ENCODE measurements at places on chromosomes 4 and X.

- DNase-seq: no peak
Observed at GRCh38 chr4:86967798-86968197, 33.0 kb downstream of the AFF1 start.

GRCh38 chr4:139933104-139933503, 220.9 kb downstream of the MAML3 start:
- no peak for DNase-seq

DNA sequence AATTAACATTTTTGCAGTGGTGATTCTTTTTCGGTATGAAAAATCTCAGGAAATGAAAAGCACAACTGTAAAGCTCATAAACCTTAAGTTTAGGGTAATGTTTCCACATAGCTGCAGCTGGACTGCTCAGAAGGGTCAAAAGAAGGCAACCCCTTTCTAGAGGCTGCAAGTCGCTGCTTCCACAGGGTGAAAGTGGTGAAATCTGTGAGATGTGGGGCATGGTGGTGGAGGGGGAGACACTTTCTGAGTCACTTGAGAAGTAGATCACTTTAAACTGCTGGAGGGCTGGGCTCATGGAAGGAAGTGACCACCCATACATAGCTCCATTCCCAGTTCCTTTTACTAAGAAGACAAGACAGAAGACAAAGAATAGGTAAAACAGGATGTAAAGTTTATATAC, 8.7 kb downstream of the SFRP2 start:
- DNase-seq: no peak

- DNase-seq: no peak
Observed at GRCh38 chrX:10797466-10797865, 177.1 kb upstream of the MID1 start.

- no peak for DNase-seq
Observed at GRCh38 chrX:357693-358471, 28.8 kb downstream of the PPP2R3B start.

- no peak for DNase-seq
Observed at GRCh38 chr4:8422327-8422726, 18.2 kb downstream of the ACOX3 start.

- no peak for DNase-seq
Observed at GRCh38 chr4:22515888-22516541, at the start of gene ADGRA3. ADGRA3 (minus strand) TSS chr4:22516066; CDS start chr4:22515784, 282 bp downstream.

- DNase-seq: no peak
Observed at GRCh38 chr4:15910155-15910940, 28.2 kb downstream of the FGFBP1 start.

- no peak for DNase-seq
Observed at GRCh38 chrX:149898554-149898953, 17.6 kb downstream of the MAGEA8 start.

DNA sequence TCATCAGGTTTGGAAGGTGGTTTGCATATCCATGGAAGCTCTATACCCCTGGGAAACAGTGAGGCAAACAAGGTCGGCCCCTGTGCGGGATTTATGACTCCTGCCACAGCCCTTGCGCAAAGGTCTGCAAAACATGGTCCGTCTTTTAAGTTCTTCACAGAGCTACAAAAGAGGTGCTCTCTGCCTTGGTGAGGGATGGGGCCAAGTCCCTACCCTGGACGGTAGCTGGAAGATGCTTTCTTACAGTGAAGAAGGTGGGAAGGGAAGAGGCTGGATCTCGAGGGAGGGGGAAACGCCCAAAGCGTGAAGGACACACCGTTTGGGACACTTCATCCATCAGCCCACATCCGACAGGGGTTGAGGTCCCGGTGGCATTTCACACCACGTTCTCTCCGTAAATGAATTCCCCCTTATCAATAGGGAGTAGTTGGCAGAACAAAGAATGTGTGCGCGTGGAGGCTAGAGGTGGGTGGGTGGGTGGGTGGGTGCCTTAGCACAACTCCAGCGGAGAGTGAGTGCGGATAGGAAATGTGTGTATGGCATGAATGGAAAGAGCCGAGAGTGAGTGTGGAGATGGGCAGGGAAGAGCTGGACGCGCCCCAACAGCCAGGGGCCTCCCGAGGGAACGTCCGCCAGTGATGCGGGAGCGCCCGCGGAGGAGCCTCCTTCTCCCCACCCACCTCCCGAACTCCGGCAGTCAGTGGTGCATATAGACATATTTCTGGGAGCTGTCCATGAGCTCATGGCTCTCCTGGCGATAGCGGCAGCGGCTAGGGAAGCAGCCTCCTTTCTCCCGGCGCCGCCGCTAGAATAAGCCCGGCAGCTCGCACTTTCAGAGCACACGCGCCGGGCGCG, 68.3 kb downstream of the LARP7 start:
- DNase-seq: no peak

DNA sequence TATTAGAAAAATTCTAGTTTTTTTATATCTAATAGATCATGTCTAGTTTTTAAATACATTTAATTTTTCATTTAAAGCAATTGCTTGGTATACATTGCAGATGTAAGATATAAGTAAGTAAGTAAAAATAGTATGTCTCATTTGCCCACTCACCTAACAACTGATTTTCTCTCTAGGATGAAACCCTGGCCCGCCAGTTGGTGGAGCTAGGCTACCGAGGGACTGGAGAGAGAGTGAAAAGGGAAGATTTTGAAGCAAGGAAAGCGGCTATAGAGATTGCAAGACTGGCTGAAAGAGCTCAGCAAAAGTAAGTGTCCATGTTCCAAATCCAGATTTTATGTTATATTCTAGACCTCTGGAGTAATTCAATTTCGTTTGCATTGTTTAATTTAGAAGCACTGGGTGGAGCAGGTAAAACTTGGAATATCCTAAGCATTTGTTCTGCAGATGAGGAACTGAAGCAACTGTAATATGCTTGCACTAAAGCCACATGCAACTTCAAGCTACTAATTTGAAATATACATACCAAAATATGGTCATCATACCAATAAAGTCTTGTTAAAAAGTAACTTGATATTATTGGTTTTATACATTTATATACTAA, 27.1 kb downstream of the CFAP299 start:
- DNase-seq: peak; percentile 16

GRCh38 chr4:26020083-26020668, 106.2 kb downstream of the SMIM20 start:
- no peak for DNase-seq

- DNase-seq: no peak
Observed at GRCh38 chr4:174580597-174580996, 58.3 kb upstream of the HPGD start.

DNA sequence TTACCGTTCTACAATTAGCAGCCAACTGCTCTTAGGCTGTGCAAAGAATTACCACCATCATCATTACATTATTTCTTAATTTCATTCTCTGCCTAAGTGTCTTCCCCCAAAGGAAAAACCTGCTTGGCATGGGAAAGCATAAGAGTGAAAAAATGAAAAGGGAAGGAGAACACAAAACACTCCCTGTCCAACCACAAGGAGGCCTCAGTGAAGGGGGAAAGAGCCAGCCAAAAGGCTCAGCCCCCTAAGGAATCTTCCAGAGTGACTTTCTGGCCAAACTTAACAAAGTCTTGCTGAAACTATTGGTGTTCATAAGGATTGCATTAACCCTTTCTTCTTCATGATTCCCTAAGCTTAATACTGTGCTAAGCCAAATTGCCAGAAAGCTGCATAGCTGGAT, 287.4 kb downstream of the SMARCA1 start:
- no peak for DNase-seq

DNA sequence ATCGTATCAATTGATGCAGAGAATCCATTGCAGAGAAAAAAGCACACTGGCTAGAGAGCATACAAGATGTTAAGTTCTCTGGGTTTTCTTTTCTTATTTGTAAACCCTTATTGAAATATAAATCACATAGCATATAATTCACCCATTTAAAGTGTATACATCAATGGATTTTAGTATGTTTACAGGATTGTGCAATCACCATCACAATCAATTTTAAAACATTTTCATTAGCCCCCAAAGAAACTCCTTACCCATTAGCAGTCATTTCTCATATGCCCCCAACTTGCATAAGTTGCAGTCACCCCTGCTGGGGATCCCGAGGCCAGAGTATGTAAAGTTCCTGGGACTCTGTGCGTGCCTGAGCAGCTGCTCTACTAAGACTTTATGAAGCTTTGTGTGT, 34.9 kb upstream of the TRO start:
- DNase-seq: no peak

GRCh38 chr4:11436084-11436483, 7.4 kb upstream of the HS3ST1 start:
- no peak for DNase-seq

GRCh38 chr4:77917601-77918000, 55.0 kb downstream of the MRPL1 start:
- DNase-seq: no peak

DNA sequence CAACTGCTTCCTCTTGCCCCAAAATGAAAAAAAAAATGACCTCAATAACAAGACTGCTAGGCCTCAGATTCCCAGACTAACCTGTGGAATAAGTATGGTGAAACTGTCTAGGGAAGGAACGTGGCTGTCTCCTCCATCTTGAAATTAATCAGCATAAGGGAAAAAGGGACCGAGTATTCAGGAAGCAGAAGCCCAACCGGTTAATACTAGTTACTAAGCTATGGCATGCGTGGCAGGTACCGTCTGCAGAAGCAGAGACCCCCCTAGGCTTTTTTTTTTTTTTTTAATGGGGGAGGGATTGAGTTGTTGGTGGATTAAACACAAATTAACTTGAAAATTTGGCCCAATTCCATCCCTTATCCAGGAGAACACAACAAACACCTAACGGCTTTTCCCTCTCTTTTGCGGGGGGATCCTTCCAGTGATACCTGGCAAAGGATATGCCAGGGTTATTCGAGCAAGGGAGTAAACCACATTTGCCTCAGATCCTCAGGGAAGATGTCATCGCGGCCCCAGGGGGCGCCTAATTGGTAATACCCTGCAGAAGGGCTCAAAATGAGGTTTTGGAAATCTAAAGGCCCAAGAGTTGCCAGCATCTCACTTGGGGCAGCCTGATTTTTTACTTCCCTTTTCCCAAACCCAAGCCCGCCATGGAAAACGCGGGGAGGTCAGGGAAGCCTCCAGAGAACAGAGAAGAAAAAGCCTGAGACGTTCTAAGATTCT, 893 bp downstream of the RLIM start:
- no peak for DNase-seq

DNA sequence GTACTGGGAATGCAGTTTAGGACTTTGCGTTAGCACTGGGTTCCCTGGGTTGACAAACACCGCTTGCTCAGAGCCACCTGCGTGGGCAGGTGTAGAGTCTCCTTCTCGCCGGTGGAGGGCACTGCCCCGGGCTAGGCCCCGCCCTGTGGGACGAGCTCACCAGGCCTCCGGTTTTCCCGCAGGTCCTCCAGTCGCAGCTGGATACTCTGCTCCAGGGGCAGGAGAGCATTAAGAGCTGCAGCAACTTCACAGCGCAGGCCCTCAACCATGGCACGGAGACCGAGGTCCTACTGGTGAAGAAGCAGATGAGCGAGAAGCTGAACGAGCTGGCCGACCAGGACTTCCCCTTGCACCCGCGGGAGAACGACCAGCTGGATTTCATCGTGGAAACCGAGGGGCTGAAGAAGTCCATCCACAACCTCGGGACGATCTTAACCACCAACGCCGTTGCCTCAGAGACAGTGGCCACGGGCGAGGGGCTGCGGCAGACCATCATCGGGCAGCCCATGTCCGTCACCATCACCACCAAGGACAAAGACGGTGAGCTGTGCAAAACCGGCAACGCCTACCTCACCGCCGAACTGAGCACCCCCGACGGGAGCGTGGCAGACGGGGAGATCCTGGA, 49.2 kb upstream of the MND1 start:
- DNase-seq: no peak

DNA sequence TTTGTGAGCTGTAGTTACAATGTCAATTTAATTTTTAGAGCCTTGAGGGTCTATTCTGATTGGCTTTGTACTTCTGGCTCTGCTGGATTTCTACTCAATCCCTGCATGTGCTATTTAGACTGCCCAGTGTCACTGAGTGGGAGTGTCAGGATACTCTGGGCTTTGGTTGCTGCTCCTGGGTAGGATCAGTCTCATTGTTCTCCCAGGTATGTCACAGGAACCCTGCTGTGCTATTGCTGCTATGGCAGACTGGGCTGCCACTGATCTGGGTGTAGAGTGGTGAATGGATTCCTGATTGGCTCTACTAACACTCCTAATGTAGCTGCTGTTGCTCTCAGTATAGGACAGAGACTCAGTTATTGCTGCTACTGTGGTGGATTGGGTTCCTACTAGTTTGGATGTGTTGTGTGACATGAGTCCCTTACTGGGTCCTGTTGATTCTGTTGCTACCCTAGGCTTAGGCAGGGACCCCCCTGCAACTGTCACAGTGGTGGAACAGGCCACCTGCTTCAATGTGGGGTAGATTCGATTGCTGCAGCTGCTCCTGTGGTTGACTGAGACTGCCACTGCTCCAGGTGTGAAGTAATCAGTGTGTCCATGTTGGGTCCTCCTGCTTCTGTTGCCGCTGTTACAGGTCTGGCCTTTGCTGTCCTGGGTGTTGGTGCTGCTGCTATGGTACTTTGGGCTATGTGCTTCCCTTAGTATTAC, 707.8 kb upstream of the AMOT start:
- no peak for DNase-seq

- no peak for DNase-seq
Observed at GRCh38 chr4:93770201-93770600, 58.4 kb upstream of the ATOH1 start.

DNA sequence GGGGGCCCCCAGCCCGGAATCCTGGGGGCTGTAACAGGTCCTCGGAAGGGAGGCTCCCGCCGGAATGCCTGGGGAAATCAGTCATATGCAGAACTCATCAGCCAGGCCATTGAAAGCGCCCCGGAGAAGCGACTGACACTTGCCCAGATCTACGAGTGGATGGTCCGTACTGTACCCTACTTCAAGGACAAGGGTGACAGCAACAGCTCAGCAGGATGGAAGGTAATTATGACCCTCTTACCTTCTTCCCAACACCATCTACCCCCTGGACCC, 1.0 kb downstream of the FOXO4 start:
- no peak for DNase-seq

DNA sequence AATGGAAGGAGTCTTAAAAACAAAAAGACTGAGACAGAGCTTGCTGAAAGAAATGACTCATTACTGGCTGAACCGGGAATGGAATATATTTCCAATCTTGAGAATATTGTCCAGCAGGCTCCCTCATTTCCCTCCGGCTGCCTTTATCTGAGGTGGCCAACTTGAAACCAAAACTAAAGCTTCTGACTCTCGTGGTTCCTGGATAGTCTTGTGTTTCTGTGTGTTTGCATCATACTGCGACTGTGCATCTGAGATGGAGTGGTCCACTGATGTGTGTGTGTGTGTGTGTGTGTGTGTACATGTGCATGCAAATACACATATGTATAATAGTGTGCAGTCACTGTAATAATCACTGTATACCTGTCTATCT, 145.6 kb upstream of the SCML1 start:
- no peak for DNase-seq

DNA sequence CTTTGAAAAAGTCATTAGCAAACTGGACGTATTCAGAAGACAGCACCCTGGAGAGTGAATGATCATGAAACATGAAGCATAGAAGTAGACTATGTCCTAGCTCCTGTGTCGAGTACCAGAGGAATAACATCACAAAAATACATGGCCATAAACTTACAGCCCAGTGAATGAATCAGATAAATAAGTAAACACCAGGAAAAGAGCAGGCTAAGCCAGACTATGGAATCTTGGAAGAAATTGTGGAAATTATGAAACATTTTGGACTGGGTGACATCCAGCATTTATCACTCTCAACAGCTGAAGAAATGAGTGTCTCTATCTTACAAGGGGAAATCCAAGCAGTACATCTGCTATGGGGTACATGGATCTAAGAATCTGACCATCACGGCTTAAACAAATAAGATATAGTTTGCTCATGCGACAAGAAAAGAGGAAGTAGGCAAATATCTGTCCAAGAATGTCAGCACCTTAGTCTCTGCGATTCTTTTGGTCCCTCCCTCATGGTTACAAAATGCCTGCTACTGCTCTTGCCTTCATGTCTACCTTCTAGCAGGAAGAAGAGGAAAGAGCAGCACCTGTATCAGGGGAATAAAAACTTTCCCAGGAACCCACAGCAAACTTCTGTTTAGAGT, 481.5 kb downstream of the BCOR start:
- DNase-seq: no peak

Measured in activated CD8-positive, alpha-beta memory T cell treated with anti-CD3 and anti-CD28 coated beads for 1 hour (primary cell).